Kidney capillary endothelial cell (primary cell): ENCODE measurements at places on chromosomes 3 and 15.

DNA sequence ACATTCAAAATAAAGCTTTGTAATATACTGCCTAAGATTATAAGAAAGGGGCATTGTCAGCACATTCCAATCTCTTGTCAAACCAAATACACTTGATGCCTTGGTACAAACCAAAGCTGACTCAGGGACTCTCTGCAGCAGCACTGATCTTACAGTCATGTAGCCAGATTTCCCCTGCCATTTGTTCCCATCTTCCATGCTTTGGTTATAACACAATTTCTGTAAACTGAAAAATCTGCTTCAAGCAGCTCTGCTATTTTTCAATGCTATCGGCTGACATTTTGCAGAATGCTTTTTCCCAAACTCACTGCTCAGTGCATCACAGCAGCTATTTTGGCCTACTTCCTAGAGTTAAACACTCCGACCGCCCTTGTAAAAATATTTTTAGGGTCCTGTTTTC lies 18.2 kb downstream of the PLOD2 start:
- DNase-seq, result no peak

- DNase-seq, result no peak
These were observed 475 bp upstream of the SPINT1 start for GRCh38 chr15:40843261-40843884.

DNA sequence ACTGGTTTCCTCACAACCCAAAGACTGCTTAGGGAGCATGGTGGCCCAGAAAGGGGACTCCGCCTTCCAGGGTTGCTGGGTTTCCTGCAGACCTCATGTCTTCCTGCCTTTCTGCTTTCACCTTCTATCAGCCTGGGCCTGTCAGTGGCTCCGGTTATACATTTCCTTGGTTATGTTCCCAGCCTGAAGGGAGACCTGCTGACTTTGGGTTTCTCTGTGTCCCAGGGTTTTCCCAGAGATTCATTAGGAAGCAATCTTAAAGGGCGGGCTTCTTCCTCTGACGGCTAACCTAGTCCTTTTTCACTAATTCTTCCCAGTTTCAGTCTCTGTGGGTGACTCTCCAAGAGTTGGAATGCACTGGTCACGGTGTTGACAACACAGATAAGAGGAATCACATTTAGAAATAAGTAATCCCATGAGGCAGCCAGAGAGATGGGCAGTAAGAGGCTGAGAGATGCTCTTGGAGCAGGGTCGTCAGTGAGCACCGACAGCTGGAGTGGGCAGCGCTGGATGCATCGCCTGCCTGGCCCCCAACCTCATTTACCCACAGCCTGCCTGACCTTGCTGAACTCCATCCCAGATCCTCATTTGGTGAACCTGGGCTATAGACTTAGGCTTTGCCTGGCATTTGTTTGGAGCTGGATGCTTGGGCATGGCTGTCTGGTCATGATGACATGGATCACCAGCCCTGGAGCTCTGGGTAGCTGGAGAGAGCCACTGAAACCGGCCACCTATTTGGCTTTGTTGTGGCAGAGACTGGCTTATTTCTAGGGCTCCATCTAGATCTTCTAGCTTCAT lies 10.0 kb upstream of the EHD4 start:
- no peak for DNase-seq

DNA sequence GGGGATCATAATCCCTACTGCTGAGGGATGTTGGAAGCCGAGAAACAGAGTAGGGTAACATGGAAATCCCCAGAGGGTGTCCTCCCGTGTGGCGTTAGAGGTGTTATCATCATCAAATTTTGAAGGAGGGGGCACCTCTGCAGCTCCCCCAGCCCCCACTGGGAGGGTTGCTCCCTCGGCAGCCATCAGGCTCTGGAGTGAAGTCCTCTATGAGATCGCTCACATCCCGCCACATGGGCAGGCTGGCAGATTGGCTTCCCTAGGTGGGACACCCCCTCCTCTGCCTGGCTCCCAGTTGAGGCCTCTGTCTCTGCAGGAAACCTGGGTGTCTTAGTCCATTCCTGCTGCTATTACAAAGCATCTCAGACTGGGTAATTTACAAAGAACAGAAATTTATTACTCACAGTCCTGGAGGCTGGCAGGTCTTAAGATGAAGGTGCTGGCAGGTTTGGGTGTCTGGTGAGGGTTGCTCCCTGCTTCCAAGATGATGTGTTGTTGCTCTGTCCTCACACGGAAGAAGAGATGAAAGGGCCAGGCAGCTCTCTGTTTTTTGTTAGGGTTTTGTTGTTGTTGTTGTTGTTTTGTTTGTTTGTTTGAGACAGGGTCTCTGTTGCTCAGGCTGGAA lies 120.5 kb downstream of the NUP210 start:
- no peak for DNase-seq

DNA sequence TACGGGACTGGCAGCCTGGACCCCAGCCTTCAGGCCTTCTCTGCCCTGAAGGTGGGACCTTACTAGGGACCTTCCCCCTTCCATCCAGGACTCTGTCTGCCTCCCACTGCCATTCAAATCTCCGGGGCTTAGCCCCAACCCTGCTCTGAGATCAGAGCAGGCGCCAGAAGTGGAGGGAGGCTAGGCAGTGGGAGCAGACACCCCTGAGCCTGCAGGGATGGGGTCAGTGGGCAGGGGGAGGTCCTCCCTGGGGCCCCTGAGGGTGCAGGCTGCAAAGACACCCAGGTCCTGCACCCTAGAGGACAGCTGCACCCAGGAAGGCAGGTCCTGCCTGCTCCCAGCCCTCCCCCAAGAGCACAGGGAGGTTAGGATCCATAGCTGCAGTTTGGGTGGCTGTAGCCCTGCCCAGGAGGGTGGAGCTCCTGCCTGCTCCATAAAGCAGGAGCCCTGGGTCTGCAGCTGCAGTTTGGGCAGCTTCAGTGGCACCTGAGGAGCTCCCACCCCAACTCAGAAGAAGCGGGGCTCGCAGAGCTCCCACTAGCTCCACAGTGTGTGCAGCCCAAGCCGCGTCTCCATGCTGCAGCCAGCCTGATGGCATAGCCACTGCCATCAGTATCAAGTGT lies 8.1 kb upstream of the POC1A start:
- no peak for DNase-seq
